ENCODE measurements at places on chromosomes 3 and 15. TPM values are rescaled to one million over a fixed set of nuclear protein-coding genes. Genes with fewer than 3 reads are reported as not detected.

POLR2H gene
- 107 TPM for total RNA-seq

SCN11A gene
- not detected for total RNA-seq

TM4SF18 gene
- under 0.01 TPM for total RNA-seq

DUOXA2 gene
- not detected for total RNA-seq

KLHL6 gene
- not detected for total RNA-seq

MEX3B gene
- total RNA-seq: 7.9 TPM

ZNF385D gene
- 1.3 TPM for total RNA-seq

CD200R1 gene
- total RNA-seq: not detected

LRRC31 gene
- total RNA-seq: not detected

AADACL2 gene
- not detected for total RNA-seq
